ENCODE measurements at places on chromosomes 4 and X. TPM values are rescaled to one million over a fixed set of nuclear protein-coding genes. Genes with fewer than 3 reads are reported as not detected.

Gene UGT2B15
- not detected for total RNA-seq

Gene NSUN7
- not detected for total RNA-seq

Gene MAGEA2
- total RNA-seq = not detected

Gene RAB40A
- under 0.01 TPM for total RNA-seq

Gene GSX2
- not detected for total RNA-seq

Gene TACC3
- total RNA-seq = 15.0 TPM

Gene RBBP7
- total RNA-seq = 147 TPM

Gene UGT2B17
- total RNA-seq = not detected

Gene OCRL
- total RNA-seq = 20.6 TPM

Gene DTHD1
- total RNA-seq = not detected

Gene ZDHHC15
- not detected for total RNA-seq

Gene SERPINA7
- not detected for total RNA-seq

Gene LPAR4
- not detected for total RNA-seq

Gene KLHL13
- total RNA-seq = 13.6 TPM

Gene PAGE4
- total RNA-seq = not detected

Gene ATP1B4
- total RNA-seq = not detected

Gene FGFBP2
- total RNA-seq = not detected

Gene CYBB
- not detected for total RNA-seq

Gene HSD17B13
- total RNA-seq = under 0.01 TPM

Gene MAGEB6
- total RNA-seq = not detected

Gene SPANXA1
- total RNA-seq = not detected

Gene LARP1B
- 11.1 TPM for total RNA-seq

Gene SUPT20HL2
- not detected for total RNA-seq

Gene OTUD6A
- total RNA-seq = not detected

Gene F11
- not detected for total RNA-seq

Gene FABP2
- not detected for total RNA-seq

Gene NPY1R
- under 0.01 TPM for total RNA-seq

Gene SMPX
- not detected for total RNA-seq

Gene TBC1D1
- total RNA-seq = 90.3 TPM

Gene SRPX2
- 20.6 TPM for total RNA-seq

Gene MTMR8
- under 0.01 TPM for total RNA-seq
